ENCODE measurements at places on chromosomes 16 and 17.

DNA sequence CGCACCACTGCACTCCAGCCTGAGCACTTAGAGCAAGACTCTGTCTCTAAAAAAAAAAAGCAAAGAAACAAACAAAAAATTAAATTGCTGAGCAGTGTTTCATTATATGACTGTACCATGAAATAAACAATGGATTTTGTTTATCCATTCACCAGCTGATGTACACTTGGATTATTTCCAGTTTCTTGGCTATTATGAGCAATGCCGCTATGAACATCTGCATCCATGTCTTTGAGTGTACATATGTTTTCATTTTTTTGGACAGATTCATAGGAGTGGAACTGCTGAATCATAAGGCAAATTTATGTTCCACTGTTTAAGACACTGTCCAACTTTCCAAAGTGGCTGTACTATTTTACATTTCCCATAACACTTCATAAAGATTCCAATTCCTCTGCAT lies 8.0 kb downstream of the RNF157 start:
- DNase-seq: no peak

DNA sequence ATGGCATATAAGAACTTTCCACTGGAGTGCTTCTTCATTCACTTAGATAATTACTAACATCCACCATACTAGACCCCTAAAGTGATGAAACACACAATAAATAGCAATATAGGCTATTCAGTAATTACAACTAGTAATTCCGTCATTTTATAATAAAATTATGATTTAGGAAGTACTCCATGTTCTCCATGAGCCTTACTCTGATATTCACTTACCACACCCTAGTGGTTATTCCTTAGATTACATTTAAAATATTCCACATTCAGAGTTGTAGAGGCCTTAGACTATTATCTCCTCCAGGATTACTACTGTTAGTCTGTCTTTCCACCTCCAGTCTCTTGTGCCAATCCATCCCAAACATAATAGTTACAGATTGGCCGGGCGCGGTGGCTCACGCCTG lies 62.4 kb downstream of the STH start:
- DNase-seq: no peak

GRCh38 chr17:48728232-48729231 lies at the start of gene HOXB13:
Gene HOXB13 (minus strand): TSS chr17:48728750. CDS start chr17:48728593, 157 bp downstream.
- peak; percentile 38 for DNase-seq

- DNase-seq: no peak
These were observed 44.5 kb upstream of the SSTR5 start for GRCh38 chr16:1028056-1028455.

GRCh38 chr16:17914168-17914567 lies 422.4 kb downstream of the NPIPA8 start:
- no peak for DNase-seq

DNA sequence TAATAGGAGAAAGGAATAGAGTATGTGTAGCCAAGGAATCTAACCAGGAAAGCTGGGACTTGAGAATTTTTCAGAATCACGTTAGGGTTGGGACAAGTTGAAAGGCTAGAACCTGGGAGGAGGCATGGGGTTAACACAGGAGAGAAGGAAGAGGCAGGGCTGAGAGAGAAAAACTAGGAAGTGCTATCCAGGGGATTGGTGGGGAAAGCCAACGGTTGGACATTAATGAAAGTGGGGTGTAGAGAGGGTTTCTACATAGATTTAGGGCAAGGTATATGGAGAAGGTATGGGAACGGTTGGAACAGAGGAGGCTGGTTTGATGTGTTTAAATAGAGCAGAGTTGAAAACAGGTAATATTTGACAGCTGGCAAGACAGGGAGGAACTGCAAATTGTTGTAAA lies 2.7 kb downstream of the SRRM2 start:
- DNase-seq: no peak

- DNase-seq: no peak
These were observed 1.3 kb downstream of the METTL23 start for GRCh38 chr17:76727745-76728456.

DNA sequence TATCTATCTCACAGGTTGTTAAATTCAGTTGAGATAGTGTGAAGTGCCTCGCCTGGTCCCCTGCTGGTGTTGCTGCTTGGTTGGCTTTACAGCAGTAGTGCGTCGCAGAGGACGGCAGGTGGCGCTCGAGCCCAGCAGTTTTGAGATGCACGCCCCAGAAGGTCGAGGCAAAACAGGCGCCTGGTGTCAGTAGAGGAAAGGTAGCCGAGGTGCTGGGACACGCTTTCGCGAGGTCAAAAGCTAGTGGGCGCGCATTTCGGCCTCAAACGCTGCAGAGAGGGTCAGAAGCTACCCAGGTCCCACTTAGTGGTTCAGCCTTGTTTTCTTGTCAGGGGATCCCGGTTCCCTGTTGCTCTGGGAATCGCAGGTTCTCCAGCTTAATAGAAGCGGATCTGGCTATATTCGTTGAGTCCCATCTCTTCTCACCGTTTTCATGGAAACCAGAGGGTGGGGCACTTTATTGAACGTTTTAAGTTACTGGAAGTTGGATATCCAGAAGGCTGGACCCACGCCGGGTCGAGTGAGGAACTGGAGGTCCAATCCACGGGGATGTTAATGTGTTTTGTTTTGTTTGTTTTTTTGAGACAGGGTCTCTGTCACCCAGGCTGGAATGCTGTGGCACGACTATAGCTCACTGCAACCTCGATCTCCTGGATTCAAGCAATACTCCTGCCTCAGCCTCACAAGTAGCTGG lies 10.3 kb upstream of the ZFP90 start:
- peak; percentile 73 for DNase-seq

DNA sequence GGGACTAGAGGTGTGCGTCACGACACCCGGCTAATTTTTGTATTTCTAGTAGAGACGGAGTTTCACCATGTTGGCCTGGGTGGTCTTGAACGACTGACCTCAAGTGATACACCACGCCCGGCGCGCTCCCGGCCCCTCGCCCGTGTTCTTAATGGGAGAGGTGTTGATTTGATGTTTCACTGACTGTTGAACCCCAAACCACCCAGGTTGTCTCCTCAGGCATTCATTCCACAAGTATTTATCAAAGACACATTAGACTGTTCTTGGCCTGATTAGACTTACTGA lies 1.4 kb downstream of the CENPN start:
- DNase-seq: no peak

GRCh38 chr17:2940352-2940751 lies 123.1 kb downstream of the OR1D5 start:
- no peak for DNase-seq

GRCh38 chr16:65697521-65697920 lies 575.7 kb upstream of the CDH11 start:
- no peak for DNase-seq

GRCh38 chr17:74591503-74591902 lies 580 bp downstream of the CD300LD start:
- no peak for DNase-seq

DNA sequence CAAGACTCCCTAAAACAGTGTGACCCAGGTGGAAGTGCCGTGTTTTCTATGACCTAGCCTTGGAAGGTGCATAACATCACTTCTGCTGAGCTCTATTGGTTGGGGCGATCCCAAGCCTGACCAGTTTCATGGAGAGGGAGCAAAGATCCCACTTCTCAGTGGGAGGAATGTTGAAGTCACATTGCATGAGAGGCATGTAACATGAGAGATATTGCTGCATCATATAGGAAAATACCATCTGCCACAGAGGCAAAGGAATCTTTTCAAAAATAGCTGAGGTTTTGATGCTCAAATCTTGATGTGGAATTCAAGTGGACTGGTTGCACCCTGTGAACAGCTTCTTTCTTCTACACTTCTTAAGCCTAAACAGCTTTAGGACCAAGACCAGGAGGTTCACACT lies 56.4 kb upstream of the NLRP1 start:
- no peak for DNase-seq

- DNase-seq: no peak
These were observed 39.8 kb upstream of the MMP2 start for GRCh38 chr16:55439101-55439690.

- DNase-seq: no peak
These were observed 882 bp upstream of the ATP6V0C start for GRCh38 chr16:2512735-2513404.

DNA sequence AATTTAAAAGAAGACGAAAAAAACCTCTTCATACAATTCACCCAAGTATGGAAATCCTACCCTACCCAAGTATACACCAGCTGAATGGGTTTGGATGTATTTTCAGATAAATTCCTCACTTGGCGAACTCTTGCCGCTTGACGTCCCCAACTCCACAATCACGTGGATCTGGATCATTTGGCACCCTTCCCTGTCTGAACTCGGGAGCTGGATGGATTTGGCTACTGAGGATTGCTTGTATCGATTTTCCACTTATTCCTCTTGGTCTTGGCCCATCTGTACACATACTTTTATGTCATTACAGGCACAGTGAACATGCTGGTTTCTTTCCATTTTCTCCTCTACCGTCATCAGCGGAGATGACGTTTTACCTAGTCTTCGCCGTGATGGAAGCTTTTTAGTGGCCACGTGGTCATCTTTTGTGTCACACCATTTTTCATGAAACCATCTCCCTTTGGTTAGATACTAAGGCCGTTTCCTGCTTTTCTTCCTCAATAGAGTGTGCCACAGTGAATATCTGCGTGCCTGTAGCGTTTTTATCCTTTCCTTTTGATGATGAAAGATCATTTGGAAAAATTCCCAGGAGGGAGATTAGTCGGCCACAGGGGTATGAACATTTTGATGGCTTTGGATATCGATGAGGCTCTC lies 47.1 kb downstream of the CMIP start:
- DNase-seq: no peak

DNA sequence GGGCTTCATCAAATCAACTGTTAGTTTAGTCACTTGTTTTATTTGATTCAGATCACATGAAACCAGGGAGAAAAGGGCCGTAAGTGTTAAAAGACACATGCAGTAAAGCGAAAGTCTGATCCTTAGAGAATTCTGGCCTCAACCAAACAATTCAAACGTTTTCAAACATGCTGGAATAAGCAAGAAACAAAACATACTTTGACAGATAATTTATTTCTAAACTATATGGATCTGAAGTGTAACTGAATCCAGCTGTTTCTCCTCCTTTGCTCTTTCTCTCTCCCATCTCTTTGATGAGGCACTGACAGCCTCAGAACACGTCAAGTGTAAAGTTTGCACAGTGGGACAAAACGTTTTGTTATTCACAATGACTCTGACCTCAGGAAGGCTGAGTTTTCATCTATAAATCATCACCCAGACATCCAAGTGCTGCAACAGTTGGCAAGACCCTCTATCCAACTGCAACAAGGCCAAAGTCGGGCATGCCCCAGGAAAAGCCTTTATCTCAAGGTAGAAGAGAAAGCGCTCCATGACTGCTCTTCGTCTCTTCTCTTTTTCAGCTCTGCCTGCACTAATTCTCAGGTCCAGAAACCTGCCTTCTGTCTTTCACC lies 267.1 kb upstream of the MYOCD start:
- DNase-seq: no peak

GRCh38 chr16:4313563-4314531 lies 2.0 kb upstream of the GLIS2 start:
- DNase-seq: no peak

- DNase-seq: no peak
These were observed 659 bp downstream of the RPH3AL start for GRCh38 chr17:351875-352420.

- DNase-seq: peak; percentile 60
These were observed 30.6 kb downstream of the CHD9 start for GRCh38 chr16:53085369-53085843.

GRCh38 chr17:46029627-46030026 lies 30.6 kb downstream of the STH start:
- DNase-seq: no peak

- no peak for DNase-seq
These were observed 48.8 kb upstream of the CLEC19A start for GRCh38 chr16:19236561-19237209.

GRCh38 chr17:28551421-28552175 lies 826 bp downstream of the UNC119 start:
- peak; percentile 13 for DNase-seq

GRCh38 chr17:10032118-10032852 lies 127.2 kb upstream of the RCVRN start:
- DNase-seq: no peak

- no peak for DNase-seq
These were observed 267.1 kb upstream of the TBX2 start for GRCh38 chr17:61132524-61132923.

DNA sequence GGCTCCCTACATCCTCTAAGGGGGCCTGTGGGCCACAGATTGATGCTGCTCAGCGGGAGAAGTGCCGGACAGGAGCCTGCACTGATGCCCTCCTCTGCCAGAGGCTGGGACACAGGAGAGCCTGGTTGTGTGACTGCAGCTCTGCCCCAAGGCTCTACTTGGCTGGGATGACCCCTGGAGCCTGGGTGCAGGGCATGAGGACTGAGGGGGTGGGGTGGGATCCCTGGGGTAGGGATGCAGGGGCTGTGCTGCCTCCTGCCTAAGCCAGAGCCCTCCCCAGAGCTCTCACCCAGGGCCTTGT lies 577 bp downstream of the EVPLL start:
- DNase-seq: no peak
